CD4-positive, alpha-beta T cell (primary cell): ENCODE measurements at places on chromosomes 2 and 18.

- no peak for DNase-seq
These were observed 161.0 kb upstream of the ID2 start for GRCh38 chr2:8520791-8521344.

GRCh38 chr2:174312581-174313234 is 22.0 kb upstream of the SP9 start:
- DNase-seq, result no peak

DNA sequence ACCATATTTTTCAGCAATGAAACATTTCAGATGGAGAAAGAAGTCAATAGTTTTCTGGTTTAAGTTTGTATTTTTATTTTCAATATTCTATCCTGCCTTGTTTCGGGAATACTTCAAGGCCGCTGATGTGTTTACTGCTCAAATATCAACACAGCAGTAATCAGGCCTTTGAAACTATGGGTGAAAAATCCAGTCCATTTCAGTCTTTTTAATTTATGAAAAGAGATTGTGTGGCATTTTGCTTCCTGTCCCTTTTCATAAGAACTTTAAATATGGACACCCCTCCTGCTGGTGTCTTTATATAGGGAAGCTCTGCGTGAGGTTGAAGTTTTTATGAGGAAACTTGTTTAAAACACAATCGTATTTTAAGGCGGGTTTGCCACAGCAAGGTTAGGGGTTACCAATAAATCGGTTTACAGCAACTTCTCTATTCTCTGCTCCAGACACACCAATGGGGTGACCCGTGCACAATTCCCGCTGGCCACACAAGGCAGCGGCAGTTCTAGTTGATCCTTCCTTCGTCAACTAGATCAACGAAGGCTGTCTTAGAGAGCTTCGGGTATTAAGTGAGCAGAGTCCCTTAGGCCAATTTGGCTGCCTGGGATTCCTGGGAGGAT is 1.2 kb upstream of the TANC1 start:
- DNase-seq, result no peak

GRCh38 chr2:102310964-102311640 is at the start of gene IL1RL1:
Gene IL1RL1 (plus strand): TSS chr2:102311563. CDS start chr2:102338265, 26,702 bp downstream.
- DNase-seq, result no peak

GRCh38 chr2:24160761-24161160 is 14.1 kb upstream of the FAM228A start:
- no peak for DNase-seq

DNA sequence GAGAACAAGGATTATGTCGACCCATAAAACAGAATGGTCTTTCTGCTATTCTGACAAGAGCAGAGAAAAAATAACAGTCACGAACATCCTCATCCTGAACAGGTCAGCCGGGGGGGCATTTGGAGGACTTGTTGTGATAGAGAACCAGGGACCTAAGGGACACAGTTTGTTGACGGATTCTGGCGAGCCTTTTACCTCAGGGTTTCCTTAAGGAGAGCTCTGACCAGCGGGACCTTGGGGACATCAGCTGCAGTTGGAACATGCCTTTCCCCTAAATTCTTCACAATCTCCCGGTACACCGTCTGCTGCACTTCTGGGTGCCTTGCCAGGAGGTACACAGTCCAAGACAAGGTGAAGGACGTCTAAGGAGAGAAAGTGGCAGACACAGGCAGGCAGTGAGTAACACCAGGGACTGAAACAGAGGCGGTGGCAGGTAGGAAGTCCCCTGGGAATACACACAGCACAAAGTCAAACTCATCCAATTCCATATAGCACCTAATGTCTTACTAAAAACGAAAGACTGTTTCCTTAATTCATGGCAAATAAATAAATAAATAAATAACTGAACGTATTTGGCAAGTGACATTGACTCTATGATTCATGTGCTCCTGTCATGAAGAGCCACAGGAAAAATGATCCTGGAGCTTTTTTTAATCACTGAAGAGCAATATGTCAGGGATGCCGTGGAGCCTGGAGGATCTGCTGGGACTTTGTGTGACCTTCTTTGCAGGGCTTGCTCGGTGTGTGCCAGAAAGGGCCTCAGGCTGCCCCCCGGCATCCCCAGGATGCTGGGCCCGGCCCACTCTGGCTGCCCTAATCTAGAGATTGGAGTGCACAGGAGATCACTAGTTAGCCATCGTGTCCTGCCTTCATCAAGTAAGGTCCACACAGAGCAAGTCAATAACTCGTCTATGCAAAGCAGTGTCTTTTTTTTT is 24.7 kb downstream of the CYP27C1 start:
- DNase-seq, result no peak

DNA sequence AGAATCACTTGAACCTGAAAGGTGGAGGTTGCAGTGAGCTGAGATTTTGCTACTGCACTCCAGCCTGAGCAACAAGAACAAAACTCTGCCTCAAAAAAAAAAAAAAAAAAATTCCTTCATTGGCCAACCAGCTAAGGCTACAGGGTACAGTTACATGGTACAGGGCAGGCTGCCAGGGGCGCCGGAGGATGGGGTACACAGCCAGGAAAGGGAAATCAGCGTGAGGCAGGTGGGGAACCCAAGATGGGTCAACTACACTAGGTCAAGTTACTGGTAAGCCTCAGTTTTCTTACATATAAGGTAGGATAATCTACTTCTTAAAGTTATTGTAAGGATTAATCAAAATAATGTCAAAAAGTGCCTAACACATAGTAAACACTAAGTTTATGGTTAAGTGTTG is 142.6 kb upstream of the MSH6 start:
- DNase-seq, result no peak

GRCh38 chr2:106563195-106563594 is 76.0 kb downstream of the CD8B2 start:
- DNase-seq, result no peak

GRCh38 chr2:236872015-236872414 is 213.7 kb upstream of the COPS8 start:
- no peak for DNase-seq

GRCh38 chr2:231928901-231929725 is 2.9 kb upstream of the NPPC start:
- no peak for DNase-seq

DNA sequence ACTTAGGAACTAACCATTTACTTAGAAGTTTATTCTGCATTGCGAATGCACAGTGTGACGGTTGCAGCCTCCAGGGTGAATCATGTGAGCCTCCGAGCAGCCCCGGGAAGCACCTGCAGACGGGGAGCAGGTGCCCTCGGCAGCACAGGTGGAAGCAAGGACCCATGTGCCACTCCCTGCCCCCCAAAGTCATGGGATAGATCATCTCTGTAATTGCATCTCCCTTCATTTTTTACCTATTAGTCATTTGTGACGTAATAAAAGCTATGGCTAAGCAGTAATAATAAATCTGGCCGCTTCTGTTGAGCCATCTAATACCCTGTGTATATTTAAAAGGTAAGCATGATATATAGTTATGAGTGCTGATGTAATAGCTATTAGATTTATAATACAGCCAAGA is 97.2 kb downstream of the PTGR3 start:
- no peak for DNase-seq

GRCh38 chr2:165681841-165682240 is 112.2 kb downstream of the GALNT3 start:
- no peak for DNase-seq

- no peak for DNase-seq
These were observed 71.6 kb upstream of the CYP1B1 start for GRCh38 chr2:38147333-38148121.

DNA sequence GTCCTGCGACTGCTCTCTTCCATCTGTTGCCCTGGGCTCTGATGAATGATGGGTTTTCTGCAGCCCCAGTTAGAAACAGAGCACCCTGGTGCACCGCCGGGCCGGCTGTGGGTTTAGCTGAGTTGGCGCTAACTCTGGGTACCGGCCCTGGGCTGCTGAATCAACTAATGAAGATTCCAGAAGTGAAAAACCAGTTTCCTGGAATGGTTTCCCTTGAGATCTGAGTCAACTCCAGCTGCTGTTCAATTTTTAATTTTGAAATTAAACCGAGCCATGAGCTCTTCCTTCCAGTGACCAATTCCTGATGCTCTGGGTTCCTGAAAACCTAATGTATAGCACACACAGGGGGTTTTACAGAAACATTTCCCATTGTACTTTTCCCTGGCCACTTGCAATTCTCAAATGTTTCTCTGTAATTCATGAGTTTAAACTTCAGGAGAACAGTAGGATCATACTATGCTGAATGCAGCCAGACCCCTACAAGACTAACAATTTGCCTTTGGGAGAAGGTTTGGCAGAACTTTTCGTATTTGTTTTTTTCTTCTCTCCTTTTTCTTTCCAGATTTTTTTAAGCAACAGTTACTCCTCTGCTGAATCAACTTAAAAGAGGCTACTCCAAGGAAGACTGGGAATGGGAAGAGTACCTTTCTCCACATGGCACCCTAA is 5.5 kb downstream of the COL6A3 start:
- no peak for DNase-seq

DNA sequence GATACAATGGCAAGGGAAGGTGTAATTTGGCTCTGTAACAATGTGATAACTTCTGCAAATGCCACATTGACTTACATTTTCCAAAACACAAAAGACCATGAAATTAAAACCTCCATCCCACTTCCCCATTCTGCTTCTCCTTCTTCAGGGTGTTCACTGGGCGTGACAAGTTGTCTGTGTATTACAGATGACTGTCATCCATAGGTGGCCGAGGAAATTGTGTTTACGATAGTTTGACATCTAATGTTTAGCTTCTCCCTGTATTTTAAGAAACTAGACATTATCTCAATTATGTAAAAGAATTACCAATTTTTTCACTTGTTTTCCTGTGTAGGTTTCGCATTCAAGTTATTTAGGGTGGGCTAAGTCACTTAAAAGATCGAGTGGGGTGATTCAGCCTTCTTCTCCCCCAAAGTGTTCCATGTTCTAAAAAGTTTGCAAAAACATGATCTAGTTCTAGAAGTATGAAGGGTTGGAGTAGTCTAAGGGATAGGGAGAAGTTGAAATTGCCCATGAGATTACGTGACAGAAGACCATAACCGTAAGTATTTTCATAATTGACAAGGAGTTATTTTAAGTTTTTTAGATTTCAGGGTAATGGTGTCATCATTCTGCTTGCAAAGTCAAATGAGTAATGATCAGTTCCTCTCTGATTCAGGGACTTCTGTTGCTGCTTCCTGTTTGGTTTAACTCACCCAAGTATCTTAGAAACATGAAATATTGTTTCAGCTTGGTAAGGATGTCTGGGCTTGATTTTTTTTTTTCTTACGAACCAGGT is 25.2 kb upstream of the CYTIP start:
- DNase-seq, result no peak

GRCh38 chr2:230419181-230419580 is 3.2 kb downstream of the SP100 start:
- DNase-seq, result no peak

GRCh38 chr2:174877751-174878150 is 113.5 kb upstream of the CHRNA1 start:
- no peak for DNase-seq

DNA sequence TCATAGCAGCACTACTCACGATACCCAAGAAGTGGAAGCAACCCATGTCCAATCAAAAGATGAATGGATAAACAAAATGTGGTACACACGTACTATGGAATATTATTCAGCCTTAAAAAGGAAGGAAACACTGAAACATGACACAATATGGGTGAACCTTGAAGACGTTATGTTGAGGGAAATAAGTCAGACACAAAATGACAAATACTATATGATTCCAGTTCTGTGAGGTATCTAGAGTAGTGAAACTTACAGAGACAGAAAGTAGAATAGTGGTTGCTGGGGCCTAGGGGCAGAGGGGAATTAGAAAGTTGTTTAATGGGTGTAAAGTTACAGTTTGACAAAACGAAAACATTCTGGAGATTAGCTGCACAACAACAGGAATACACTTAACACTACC is 24.7 kb downstream of the TLK1 start:
- DNase-seq, result no peak

- no peak for DNase-seq
These were observed 225.5 kb upstream of the KLHL14 start for GRCh38 chr18:32998285-32998684.

DNA sequence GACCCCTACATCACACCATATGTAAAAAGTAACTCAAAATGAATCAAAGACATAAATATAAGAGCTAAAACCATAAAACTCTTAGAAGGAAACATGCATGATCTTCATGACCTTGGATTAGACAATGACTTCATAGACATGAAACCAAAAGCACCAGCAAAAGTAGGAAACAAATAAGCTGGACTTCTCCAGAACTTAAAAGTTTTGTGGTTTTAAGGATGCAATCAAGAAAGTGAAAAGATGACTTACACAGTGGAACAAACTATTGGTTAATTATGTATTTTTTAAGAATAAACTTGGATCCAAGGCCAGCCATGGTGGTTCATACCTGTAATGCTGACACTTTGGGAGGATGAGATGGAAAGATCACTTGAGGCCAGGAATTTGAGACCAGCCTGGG is 150.2 kb downstream of the GALNT1 start:
- DNase-seq, result no peak

GRCh38 chr2:206457188-206457634 is 13.9 kb downstream of the ADAM23 start:
- DNase-seq, result no peak

DNA sequence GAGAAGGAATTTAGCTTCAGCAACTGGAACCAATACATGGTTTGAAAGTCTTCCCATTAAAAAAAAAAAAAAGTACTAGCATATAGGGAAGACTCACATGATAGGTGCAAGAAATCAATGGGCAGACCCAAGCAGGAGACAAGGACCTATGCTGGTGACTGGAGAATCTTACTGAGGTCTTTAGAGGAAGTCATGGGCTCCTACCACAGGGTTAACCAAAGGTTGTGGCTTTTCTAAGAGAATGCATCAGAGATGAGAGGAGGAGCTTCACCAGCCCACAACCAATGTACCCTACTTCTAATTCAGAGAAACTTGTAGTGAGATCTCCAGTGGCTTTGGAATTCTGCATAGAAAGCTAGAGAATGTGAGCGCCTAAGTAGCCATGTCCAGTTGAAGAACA is 207.4 kb downstream of the NCKAP5 start:
- no peak for DNase-seq

GRCh38 chr2:219207884-219208740 is 1.5 kb downstream of the ZFAND2B start:
- no peak for DNase-seq

DNA sequence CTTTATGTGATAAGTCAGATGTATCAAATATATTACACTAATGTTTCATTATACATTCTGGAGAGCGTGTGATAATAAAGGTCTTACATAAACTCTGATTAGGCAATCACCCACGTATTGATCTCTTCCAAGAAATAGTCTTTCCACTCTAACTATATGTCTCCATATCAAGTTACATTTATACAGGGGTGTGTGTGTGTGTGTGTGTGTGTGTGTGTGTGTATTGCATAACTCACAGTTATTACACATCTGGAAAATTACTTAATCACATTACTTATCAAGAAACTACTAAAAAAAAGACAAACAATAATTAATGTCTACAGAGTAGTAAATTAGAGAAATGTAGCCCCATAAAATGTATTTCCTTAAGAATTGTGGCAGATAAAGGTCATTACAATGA is 339.8 kb downstream of the CDH19 start:
- DNase-seq, result no peak
